ENCODE measurements at places on chromosomes 11 and 22.

DNA sequence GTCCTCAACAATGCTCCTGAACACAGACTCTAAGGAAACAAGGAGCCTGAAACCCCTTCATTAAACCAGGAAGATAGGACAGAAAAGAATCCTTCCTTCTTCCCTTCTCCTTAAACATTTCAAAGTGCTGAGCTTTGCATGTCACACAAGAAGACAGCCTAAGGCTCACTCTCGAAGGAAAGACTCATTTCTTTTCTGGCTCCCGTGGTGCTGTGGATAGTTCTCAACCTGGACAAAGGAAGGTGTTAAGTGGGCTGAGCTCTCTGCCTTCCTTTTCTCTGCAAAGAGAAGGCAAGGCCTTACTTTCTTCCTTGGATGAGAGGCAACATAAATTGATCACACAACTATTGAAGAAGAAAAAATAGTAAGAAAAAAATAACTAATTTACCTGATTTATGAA is 452.4 kb upstream of the DDI1 start:
- no peak for DNase-seq

GRCh38 chr11:2849994-2850770 is 35.4 kb downstream of the CDKN1C start:
- no peak for DNase-seq

DNA sequence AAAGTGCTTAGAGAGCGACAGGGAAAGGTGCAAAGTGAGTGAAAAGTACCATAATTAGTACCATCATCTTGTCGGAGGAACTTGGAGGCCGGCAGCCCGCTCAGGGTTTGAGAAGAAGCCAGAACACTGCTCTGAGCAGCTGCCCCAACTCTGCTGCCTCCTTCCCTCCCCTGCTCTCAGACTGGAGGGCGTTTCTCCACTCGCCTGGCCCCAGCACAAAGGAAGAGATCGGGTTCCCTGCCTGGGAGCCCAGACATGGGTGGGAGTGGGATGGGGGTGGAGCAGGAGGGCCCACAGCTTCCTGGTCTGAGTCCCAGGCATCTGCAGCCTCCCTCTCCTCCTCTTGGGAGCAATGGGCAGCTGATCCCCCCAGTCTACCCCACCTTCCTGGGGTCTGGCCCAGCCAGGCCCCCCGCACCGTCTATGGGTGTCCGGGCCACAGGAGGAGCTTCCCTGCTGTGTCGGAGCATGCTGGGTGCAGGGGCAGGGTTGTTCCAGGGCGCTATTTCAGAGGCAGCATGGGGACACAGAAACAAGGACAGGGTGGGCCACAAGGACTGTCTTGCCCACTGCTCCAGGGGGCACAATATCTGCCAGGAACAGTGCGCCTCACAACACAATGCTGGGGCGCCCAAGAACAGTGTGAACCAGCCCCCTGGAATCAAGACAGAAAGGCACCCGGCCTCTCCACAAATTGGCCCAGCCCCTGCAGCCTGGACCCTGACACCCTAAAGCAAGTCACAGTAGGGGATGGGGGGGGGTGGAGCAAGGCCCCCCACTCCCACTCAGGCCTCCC is 4.8 kb downstream of the LIF start:
- no peak for DNase-seq

GRCh38 chr11:19374151-19374569 is 133.4 kb upstream of the E2F8 start:
- no peak for DNase-seq

- DNase-seq = no peak
Observed at GRCh38 chr22:20964090-20964798, 2.8 kb upstream of the AIFM3 start.

DNA sequence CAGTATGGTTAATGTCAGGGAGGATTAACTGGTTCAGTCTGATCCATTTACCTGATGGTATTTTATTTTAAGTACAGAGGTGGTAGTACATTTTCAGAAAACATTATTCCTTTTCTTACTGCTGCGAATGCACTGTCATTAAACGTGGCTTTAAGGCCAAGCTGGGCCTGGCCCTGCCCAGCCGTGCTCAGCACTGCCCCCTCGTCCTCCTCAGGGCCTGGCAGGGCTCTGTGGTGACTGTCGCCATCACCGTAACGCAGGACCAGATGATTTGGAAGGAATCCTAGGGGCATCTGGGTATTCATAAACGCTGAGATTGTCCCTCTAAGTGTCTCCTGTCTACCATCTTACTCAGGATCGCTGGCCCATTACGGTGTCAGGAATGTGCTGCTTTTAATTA is 302.0 kb downstream of the TBC1D22A start:
- DNase-seq = no peak
